ENCODE measurements at places on chromosomes 5 and 9.

GRCh38 chr5:73615085-73615484 lies 10.9 kb upstream of the ARHGEF28 start:
- DNase-seq = no peak

DNA sequence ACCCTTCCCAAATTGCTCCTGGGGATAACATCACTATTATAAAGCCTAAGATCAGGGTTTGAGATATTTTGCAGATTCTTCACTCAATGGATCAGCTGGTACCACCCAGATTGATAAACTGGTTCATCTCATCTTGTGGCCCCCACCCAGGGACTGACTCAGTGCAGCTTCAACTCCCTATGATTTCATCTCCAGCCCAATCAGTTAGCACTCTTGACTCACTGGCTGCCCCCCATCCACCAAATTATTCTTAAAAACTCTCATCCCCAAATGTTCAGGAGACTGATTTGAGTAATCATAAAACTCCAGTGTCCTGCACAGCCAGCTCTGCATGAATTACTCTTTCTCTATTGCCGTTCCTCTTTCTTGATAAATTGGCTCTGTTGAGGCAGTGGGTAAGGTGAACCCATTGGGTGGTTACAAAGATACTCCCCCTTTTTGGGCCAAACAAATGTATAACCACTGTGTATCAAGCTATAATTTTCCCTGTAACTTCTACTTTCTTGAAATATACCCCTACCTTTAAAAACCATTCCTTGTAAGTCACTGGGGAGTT lies 263.3 kb upstream of the IL12B start:
- DNase-seq = no peak

DNA sequence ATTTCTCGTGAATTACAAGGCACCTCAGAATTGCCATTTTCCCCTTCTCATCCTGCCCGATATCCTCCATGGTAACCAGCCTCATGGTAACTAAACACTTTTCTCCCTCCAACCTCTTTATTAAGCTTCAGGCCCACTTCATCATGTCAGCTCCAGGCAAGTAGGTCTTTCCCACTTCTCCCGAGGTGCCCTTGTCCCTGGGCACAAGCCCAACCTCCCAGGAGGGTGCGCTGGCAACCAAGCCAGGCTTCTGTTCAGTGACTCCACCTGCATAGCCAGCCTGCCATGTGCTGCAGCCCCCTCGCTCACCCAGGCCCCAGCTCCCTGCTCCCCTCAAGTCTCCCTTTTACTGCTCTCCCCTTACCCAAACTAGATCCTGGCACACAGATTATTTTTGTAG lies 47.4 kb upstream of the AFAP1L1 start:
- DNase-seq = no peak

DNA sequence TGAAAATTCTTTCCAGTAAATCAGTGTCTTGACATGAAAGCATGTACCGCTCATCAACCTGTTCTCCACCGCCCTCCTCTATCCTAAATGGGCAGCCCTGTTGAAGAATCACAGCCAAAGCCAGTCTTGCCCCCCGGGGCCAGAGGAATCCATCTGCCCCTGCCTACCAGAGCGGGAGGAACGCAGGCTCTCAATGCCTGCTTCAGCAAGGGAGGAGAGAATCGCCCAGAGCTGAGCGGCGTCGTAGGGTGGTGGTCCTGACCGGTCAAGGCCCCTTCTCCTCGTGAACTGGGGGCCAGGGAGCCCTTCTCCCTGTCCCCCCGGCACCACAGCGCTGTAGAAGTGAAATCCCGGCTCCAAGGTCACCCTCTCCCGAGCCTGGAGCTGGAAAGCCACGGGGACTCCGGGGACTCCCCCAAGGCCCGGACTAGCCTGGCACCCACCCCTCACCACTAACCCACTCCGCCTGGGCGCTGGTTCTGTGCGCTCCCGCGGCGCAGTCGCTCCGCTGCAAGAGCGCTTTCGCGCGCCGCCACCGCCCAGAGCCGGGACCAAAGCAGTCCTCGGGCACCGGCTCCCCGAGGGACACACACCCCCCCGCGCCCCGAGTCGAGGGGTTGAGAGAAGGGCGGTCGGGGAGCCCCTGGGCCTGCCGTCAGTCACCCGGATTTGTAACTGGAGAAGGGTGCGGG lies 718 bp upstream of the TMEM215 start:
- DNase-seq = no peak

Measured in stimulated activated CD4-positive, alpha-beta T cell treated with anti-CD3 and anti-CD28 coated beads, Interleukin-12 subunit alpha, Interleukin-12 subunit beta, amount 100 ng/mL, for 24 hours (primary cell).